ENCODE measurements at places on chromosomes 2 and 18. TPM values are rescaled to one million over a fixed set of nuclear protein-coding genes. Genes with fewer than 3 reads are reported as not detected.

DNA sequence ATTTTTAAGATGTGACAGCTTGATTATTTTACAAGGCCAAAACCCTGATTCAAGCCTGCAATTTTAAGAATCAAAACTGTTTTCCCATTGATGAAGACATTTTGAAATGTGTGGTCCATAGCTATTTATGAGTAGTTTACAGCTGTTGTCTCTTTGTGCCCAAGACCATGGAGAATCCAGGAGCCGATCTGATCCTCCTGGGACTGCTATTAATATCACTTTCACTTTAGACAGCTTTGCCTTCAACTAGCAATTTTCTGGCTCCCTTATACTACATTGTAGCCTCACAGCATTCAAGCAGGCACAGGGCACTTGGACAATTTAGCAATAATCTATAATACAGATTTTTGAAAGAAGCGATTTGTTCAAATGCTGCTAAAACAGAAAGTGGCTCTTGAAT is 172.9 kb downstream of the SLC8A1 start:
- DNase-seq = no peak

- DNase-seq = no peak
Observed at GRCh38 chr2:31414601-31415241, at the start of gene XDH. TSS of gene XDH (minus strand) at chr2:31414742. CDS start at chr2:31414666, 76 bp downstream.

DNA sequence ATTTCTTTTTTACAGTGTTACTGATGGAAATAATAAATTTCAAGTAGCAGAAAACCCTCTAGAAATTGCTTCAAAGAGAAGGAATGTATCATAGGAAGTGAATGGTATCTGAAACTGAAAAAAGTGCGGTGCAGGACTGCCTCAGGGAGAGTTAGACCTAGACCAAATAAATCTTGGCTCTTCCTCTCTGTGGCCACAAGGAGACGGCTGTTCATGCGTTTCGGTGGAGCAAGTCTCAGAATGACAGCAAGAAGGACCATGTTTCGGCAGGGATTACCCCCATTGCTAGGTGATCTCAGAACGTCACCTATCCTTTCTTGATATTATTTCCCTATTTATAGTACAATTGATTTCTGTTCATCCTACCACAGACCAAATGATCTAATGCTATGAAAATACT is 522.3 kb downstream of the SOX11 start:
- no peak for DNase-seq

- no peak for DNase-seq
Observed at GRCh38 chr2:36696533-36696932, at the start of gene VIT. TSS of gene VIT (plus strand) at chr2:36696707. CDS start at chr2:36716371, 19,664 bp downstream.

Gene L3MBTL4
- 6.4 TPM for polyA plus RNA-seq
